ENCODE measurements at places on chromosomes 3 and 15.

DNA sequence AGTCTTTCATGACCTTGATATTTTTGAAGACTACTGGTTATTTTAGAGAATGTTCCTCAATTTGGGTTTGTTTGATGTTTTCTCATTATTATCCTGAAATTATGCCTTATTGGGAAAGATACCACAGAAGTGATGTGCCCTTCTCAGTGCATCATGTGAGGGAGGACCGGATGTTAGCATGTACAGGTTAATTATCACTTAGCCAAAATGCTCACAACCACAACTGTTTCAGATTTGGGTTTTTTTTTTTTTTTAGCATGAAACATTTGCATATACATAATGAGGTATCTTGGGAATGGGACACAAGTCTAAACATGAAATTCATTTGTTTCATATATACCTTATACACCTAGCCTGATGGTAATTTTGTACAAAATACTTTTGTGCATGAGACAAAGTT lies 59.8 kb downstream of the PIK3R4 start:
- no peak for DNase-seq

- DNase-seq: no peak
These were observed 58.0 kb downstream of the CMTM8 start for GRCh38 chr3:32296251-32297204.

GRCh38 chr15:81026836-81027599 lies 26.3 kb downstream of the TLNRD1 start:
- DNase-seq: no peak

- DNase-seq: no peak
These were observed 30.5 kb downstream of the KLF13 start for GRCh38 chr15:31357148-31357547.

GRCh38 chr3:117234331-117234730 lies 524.8 kb downstream of the TUSC7 start:
- no peak for DNase-seq

GRCh38 chr3:2920103-2920502 lies 190.1 kb downstream of the IL5RA start:
- no peak for DNase-seq

- no peak for DNase-seq
These were observed 255.3 kb upstream of the ZPLD1 start for GRCh38 chr3:102179326-102180177.

DNA sequence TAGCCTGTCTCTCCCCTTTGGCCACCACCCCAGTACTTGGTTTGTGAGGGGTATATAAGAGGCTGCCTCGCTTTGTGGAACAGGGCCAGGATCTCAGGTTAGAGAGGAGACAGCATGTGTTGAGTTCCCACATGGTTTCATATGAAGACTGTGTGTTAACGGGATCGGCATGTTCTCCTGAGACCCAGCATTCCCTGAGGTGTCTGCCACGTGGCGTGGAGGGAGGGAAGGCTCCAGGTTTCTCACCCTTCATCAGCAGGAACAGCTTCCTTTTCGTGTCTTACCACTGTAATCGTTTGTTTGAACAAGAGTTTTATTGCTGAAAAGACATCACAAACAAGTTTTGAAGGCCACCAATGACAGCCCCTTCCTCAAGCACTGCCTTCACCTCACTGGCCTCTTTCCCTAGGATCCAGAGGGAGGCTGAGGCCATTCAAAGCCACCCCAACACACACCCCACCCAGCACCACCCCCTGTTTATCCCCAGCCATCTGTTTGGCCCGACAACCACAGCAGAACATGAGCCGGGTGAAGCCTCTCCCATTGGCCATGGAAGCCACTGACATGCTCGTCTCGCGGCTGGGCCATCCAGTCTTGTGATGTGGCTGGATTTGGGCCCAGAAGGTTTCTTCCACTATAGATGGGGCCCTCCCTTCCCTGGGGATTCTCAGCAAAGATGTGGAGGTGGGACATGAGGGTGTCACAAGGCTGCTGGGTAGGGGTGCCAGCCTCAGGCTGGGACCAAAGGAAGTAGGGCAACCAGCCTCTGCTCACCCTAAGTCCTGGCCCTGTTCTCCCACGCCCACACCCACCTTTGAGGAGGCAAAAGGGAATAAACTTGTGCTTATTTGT lies 10.0 kb downstream of the BHLHE40 start:
- no peak for DNase-seq

GRCh38 chr15:33618350-33618749 lies 307.6 kb downstream of the RYR3 start:
- DNase-seq: no peak

GRCh38 chr3:153572165-153572564 lies 410.1 kb downstream of the RAP2B start:
- no peak for DNase-seq

GRCh38 chr3:37256447-37256846 lies 82.1 kb upstream of the LRRFIP2 start:
- DNase-seq: no peak

GRCh38 chr3:112813723-112814171 lies 32.9 kb downstream of the CD200R1L start:
- DNase-seq: no peak

GRCh38 chr3:114417265-114417664 lies 123.4 kb downstream of the TIGIT start:
- no peak for DNase-seq

GRCh38 chr3:127615631-127616305 lies 13.2 kb upstream of the PODXL2 start:
- DNase-seq: no peak

DNA sequence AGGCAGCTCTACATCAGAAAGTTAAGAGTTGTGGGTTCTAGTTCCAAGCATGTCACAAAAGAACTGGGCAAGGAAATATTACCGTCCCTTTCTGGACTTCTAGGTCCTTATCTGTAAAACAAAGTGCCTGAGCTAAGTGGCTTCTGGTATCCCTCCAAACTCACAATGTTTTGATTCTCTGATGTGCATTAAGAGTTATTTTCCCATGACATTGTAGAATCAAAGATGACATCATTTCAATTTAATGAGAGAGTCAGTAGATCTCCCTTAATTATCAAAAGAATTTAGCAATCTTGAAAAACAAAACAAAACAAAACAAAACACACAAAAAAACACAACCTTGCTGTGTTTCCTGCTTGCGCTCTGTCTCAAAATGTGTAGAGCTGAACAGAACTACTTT lies 88.7 kb downstream of the DUT start:
- no peak for DNase-seq

DNA sequence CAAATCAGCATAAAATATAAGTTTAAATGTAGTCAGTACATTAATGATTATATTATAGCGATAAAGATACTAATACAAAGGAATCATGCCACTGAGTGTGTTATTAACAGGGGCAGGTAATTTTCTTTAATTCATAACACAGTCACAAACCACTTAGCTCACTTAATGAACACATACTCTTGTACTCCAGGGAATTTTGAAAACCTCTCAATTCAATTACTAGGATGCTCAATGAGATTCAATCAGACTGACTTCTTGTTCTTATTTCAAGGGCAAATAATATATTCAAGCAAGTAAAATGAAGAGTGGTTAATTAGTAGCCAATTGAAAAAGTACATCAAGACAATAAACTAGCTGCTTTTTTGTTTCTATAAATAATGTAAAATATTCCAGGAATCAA lies 5.8 kb upstream of the SUCNR1 start:
- DNase-seq: no peak

DNA sequence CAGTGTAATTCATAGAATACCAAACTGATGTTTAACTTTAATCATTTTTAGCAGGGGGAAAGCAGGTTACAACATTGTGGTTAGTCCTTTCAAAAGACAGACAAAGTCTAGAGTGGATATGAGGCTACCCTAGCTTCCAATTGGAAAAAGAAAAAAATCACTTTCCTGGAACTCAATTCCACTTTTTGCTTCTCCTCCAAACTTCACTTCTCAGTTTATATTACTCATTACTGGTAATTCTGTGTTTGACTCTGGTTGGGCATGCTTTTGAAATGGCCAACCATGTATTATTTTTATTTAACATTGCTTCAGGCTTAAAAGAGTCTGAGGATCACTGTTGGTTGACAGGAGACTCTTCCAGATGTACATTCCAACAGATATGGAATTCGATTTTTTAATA lies 84.8 kb downstream of the RAP2B start:
- DNase-seq: no peak

- peak; percentile 47 for DNase-seq
These were observed 45.5 kb downstream of the PHLDB2 start for GRCh38 chr3:111904376-111905241.

DNA sequence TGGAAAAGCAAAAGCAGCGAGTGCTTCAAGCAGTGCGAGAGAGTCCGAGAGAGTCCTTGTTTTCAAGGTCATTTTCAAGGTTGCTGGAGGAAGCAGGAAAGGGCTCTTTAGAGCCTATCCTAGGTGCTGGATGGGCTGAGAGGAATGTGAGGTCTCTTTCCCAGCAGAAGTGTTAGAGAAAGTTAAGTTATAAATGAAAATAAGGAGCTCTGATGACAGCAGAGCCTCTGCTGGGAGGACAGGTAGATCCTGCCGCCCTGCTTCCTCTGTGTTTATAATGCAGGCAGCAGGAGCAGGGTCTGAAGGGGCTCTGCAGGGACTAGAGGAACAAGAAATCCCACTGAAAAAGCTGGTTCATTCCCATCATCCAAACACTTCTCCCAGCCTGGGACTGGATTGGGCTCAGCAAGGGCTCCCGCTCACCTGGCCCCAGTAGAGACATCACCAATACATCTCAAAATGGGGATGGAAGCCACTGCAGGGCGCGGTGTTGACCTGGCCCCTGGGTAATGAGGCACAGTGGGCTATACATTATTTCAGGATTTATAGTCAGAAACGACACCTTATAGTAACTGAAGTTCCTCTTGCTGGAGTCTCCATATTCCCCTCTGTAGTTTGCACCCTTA lies 41.5 kb upstream of the RAB6B start:
- no peak for DNase-seq

GRCh38 chr15:78216276-78217104 lies 17.9 kb downstream of the ACSBG1 start:
- DNase-seq: no peak

DNA sequence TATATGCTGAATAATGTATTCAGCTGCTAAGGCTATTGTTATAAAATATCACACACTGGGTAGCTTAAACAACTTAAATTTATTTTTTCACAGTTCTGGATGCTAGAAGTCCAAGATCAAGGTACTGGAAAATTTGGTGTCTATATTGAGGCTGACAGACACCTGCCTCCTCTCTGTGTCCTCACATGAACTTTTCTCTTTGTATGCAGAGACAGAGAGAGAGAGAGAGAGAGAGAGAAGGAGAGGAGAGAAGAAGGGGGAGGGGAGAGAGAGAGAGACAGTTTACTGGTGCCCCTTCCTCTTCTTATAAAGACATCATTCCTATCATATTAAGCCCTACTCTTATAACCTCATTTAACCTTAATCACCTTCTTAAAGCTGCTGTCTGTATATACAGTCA lies 320.1 kb upstream of the THBS1 start:
- no peak for DNase-seq

DNA sequence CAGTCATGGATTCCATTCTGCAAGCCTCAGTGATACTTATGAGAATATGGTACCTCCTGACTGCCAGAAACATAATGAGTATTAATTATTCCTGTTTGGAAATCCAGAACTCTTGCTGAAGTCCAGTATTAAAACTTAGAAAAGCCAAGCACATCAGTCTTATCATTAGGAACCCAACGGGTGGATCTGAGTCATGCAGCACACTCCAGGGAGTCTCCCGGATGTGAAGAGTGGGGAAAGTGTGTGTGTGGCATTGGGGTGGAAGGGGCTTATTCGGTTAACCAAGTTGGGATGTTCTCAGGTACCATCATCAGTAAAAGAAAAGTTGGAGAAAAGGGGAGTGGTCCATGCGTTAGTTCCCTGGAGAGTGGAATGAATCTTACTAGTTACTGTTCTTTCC lies 181.1 kb downstream of the PLCL2 start:
- DNase-seq: no peak

DNA sequence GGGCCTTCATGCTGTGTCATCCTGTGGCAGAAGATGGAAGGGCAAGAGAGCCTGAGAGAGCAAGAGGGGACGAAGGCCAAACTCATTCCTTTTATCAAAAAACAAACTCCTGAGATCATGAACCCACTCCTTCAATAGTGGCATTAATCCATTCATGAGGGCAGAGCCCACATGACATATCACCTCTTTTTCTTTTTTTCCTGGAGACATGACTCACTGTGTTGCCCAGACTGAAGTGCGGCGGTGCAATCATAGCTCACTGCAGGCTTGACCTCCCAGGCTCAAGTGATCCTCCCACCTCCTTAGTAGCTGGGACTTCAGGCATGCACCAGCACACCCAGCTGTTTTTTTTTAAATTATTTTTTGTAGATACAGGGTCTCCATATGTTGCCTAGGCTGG lies 92.0 kb upstream of the RNU6-1 start:
- no peak for DNase-seq

DNA sequence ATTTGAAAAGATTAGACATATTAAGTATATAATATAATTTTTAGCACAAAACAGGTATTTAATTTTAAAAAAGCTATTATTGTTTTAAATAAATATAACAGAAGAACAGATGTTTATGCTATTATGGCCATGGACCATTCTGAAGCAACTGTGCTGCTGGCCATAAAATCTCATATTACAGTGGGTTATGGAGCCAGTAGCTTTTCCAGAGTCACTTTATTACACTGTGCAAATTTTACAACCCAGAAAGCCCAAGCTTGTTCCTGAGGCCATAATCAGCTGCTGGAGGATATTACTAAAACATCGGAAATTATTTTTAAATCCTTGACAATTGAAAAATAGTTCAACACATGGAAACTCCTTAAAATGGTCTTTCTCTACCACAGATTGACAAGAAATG lies 557.3 kb upstream of the KCNMB2 start:
- no peak for DNase-seq

GRCh38 chr15:62901909-62902546 lies 140.5 kb upstream of the TPM1 start:
- DNase-seq: peak; percentile 34

GRCh38 chr3:129567176-129567705 lies 24.3 kb downstream of the H1-8 start:
- no peak for DNase-seq

GRCh38 chr3:124398594-124398993 lies 331.7 kb upstream of the UMPS start:
- DNase-seq: no peak

DNA sequence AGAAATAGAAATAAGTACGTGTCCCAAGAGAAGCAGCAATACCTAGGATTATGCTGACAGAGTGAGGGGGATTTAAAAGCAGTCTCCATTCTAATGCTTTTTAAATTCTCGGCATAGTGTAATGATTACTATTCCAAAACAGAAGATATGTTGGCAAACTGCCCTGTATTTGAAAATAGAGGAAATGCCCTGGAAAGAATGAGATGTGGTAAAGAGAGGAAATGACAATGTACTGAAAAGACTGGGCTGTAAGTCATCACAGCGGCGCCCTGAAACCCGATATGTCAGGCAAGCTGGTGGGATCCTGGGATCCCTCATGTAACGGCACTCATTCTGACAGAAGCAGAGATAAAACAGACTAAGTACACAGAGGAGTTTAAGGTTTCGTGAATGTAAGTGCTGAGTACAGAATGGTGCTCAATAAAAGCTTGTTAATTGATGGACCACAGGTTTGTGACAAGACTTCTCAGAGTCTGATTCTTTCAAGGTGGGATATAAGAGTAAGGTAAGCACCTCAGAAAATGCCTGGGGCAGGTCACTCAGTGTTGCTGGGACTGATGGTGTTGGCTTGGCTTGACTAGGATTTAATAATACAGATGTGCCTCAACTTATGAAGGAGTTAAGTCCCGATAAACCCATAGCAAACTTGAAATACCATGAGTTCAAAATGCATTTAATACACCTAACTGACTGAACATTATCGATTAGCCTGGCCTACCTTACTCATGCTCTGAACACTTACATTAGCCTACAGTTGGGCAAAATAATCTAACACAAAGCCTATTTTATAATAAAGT lies 91.4 kb downstream of the NFKBIZ start:
- DNase-seq: no peak

- no peak for DNase-seq
These were observed 8.2 kb downstream of the LRIG1 start for GRCh38 chr3:66492672-66493071.
